ENCODE measurements at places on chromosomes 2 and 18.

DNA sequence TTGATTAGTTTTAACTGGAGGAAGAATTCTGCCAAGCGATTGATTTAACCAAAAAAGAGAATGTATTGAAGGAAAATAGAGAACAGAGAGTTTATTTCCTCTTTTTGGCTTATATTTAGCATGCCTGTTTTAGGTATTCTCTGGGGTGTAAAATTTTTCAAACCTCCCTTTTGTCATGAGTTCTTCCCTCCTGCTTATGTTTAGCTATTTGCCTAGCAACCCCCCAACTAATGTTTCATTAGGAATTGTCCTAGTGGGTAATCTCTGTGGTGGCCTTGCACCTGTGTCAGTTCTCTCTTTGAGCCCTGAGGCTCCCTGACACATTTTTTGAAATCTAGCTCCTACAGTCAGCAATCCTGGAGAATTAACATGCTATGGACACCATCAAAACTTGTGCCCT, 12.5 kb upstream of the REG1B start:
- DNase-seq, result no peak

- DNase-seq, result no peak
Measured at GRCh38 chr18:31100436-31101182, 1.6 kb downstream of the DSC2 start.

DNA sequence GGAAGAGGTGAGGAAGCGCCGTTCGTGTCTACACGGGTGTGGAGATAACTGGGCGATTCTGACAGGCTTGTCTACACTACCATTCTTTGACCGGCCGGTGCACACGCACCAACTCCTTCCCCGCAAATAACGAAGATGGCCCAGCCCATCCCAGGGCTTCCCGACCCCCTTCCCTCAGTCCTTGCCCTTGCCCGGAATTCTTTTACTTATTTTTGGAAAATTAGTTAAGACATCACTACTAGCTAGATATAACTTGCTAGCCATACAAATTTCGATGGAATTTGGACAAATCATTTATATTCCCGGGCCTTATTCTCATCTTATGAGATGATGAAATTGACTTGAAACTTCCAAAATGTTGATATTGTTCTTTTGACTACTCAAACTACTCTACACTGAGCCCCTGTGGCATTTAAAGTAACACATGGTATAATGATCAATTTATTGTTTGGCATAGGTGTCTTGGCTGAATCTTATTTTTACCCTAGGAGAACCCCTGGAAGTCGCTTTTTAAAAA, 1.3 kb downstream of the ERICH2 start:
- no peak for DNase-seq

GRCh38 chr2:127037476-127037875, 69.5 kb downstream of the BIN1 start:
- DNase-seq, result no peak

- DNase-seq, result no peak
Measured at GRCh38 chr2:150152230-150152629, 335.2 kb downstream of the RND3 start.

- no peak for DNase-seq
Measured at GRCh38 chr2:8219631-8220355, 462.1 kb upstream of the ID2 start.

DNA sequence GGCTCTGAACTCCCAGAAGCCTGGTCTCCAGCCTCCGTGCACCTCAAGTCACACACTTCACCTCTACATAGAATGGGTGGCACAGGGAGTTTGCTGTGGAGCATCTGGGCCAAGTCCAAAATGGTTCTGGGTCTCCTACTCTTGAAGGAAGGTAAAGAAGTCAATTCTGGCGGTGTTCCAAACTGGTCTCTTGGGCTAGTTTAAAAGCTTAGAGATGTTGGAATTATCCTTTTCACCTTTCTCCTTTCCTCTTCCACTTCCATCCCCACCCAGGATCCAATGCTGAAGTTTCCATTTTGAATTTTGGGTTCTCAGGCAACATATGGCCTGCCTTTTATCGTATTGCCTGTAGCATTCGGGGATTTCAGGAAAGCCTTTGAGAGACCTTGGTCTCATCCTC, 325.2 kb downstream of the PDE11A start:
- no peak for DNase-seq

DNA sequence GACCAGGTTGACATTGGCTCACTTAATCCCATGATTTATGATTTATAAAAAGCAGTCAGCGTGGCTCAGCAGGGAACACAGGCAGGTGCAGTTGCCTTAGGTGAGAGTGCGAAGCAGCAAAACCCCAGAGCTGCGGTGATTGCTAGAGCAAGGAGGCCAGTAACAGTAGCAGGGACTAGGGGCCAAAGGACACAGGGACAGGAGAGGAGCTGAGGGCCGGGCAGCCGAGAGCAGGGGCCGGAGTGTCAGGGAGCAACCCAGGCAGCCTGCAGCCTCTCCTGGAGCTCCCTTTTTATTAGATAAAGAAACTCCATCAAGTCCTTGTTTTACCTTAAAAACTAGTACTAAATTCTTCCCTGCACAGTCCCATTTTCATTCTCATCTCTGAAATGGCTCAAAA, 4.3 kb downstream of the MC2R start:
- no peak for DNase-seq

DNA sequence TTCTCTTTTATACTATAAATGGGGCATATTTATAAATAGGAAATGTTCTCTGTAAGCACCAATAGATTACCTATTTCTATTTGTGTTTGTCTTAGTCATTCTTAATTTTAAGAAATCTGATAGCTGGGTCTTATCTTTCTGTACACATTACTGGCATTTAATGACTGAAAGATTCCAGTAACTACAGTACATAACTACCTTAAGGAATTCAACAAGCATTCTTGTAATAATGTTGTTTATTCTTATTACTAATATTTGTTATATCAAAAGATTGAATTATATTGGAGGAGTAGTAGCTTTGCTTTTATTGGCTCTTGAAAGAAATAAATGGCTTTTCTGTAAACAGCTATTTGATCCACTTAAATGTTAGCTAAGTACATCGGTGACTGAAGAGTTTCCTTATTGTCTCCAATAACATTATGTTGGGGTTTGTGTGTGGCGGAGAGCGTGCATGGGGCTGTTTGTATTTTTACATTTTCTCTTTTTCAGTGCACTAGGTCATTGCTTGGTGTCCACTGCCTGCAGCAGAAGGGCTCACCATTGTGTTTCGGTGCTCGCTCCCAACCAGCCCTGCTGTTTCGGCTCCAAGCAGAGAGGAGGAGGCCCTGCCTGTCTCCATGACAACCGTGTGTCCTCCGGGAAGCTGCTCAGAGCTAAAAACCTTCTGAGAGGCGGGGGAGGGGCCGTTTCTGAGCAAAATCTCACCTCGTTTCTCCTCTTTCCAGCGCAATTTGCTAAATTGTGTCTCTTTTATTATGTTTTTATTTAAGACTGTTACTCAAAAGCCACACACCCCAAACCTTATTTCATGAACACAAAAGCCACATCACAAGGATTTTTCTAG, 112.5 kb upstream of the SLC38A11 start:
- DNase-seq, result no peak

GRCh38 chr18:79566771-79567431, 112.7 kb upstream of the CTDP1 start:
- no peak for DNase-seq

- no peak for DNase-seq
Measured at GRCh38 chr2:25453199-25453905, 111.6 kb upstream of the DNMT3A start.

DNA sequence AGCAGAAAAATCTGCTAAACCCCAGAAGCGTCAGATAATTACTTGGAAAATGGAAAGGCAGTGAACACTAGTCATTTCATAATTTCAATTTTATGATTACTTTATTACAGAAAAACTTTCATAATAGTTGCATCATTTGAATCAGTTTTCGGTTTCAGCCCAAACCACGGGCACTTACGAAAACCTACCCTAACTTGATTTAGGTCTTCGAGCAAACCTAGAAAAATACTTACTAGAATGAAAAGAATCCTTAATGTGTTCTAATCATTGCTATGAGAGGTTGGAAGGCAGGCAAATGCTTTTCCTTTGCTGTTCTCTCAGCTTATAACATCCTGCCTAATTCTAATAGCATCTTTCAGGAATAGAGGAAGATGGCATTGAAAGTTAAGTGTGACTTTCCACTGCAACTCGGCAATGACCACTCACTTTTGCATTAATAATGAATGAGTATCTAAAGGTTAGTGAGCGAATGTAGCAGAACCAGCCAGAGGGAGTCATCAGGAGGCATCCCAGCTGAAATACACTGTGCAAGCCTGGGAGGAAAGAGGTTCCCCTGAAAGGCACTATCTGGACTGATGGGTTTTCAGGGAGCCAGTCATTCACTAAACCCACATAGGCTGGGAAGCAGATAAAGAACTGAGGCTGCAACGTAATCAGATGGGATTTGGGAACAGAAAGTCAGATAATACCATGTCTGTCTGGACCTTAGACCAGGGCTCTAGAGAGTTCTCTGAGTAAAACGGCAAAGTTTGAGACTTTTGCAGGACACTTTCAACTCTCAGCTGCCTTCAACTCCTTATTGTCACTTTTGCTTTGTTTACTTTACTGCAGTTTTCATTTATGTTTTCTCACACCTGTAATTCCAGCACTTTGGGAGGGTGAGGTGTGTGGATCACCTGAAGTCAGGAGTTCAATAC, 520.8 kb downstream of the RNF144A start:
- DNase-seq, result no peak

DNA sequence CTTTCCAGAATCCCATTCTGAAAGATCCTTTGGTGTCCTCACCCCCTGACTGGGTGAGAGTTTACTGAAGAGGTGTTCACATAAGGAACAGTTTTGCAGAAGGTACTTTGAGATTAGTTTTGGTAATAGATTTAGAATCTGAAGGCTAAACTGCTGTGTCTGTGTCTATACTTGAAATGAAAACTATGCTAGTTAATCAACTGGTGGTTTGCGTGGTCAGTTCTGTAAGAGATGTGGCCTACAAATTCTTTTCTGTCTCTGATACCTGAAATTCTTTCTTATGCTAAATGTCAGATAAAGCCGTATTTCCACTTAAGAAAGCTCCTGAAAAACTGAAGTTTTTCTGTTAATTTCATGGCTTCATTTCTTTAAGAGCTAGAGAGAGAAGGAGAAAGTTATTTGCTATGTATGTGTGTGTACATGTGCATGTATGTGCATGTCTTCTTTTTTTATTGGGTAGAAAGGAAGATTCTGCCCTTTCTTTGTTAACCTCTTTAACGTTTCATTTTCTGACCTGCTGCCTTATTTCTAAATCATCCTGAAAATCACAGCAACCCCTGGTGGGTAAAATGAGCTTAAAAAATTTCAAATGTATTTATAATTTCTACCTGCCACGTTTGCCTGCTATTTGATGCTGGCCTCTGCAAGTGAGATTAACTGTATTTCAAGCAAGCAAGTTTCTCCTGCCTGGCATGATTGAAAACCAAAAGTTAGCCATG, 552.0 kb upstream of the NRP2 start:
- DNase-seq, result no peak

DNA sequence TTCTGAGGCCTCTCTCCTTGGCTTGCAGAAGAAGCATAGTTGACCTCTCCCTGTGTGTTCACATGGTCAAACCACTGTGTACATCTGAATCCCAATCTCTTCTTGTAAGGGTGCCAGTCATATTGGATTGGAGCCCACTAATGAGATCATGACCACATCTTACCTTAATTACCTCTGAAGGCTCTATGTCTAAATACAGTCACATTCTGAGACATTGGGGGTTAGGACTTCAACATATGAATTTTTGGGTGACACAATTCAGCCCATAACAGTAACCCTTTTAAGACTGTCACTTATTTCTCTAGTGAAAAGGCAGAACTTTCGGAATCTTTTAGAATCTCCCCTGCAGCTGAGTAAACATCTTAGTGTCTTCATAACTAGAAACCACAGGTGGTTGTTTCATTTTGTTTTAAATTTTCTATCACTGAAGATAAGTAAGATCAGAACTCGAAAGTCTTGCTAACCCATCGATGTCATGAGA, 33.3 kb downstream of the BMP10 start:
- no peak for DNase-seq

DNA sequence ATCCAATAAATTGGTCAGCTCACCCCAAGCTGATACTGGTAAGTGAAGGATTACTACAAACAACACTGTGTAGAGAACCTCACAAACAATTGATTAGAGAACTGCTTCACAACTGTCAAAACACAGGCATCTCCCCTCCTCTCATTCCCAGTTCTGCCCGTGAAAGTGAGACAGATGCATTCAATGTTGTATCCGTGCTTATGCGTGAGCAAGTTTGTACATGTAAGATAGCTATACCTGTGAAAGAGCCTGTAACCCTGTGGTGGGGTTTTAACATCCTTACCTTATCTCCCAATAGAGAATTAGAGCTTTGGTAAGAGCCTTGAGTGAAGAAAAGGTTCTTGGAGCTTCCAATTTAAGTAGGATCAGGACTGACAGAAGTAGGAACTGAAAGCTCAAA, 9.1 kb downstream of the MARCHF4 start:
- DNase-seq, result no peak

GRCh38 chr2:61853086-61853846, 594 bp downstream of the FAM161A start:
- no peak for DNase-seq

GRCh38 chr2:236579048-236579745, 9.6 kb downstream of the ACKR3 start:
- DNase-seq, result no peak

DNA sequence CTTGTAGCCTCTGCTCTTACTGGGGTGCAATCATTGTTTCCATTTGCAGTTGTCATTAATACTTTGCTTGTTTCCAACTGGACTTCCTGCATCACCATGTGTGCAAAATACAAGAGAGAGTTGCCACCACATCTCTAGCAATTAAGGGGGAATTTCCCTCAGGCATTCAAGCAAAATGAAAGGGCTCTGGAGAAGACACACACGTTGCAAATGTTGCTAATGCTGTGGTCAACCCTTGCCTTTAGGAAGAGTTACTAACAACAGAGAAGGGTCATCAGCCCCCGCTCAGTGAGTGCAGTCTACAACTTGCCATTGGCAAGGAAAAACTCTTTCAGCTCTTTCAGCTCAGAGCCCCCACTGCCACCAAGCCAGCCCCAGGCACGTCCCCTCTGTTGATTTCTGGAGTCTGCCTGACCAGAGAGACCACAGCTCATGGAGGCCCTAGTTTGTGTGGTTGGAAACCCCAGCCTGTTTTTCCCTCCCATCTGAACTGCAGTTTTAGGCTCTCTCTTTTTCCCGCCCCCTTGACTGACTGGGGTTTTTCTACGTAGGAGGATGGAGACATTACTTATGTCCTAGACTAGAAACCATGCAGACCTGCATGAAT, 25.9 kb upstream of the GPR45 start:
- no peak for DNase-seq

DNA sequence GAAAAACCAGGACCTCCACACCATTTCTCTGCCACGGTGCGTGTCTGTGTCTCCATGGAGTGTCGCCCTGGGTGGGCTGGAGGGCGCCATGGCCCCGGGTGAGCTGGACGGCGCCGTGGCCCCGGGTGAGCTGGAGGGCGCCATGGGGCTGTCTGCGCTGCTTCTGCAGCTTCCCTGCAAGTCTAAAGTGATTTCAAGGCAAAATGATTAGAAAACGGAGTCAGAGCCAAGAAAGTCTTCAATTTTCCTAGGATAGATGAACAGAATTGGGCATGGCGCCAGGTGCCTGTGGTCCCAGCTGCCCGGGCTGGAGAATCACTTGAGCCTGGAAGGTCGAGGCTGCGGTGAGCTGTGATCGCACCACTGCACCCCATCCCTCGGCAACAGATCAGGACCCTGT, 27.7 kb upstream of the NFATC1 start:
- DNase-seq, result no peak

GRCh38 chr18:38851526-38851925, 1285.9 kb upstream of the CELF4 start:
- DNase-seq, result no peak

GRCh38 chr2:174561972-174562370, 35.6 kb downstream of the WIPF1 start:
- DNase-seq, result no peak
